GOT3 (cell line): ENCODE measurements at places on chromosomes 7 and 10.

- no peak for DNase-seq
Observed at GRCh38 chr10:135132-135600, at the start of gene ZMYND11. Gene ZMYND11, plus strand, starts transcription at chr10:135455. Its CDS starts 44,558 bp downstream, at chr10:180013.

DNA sequence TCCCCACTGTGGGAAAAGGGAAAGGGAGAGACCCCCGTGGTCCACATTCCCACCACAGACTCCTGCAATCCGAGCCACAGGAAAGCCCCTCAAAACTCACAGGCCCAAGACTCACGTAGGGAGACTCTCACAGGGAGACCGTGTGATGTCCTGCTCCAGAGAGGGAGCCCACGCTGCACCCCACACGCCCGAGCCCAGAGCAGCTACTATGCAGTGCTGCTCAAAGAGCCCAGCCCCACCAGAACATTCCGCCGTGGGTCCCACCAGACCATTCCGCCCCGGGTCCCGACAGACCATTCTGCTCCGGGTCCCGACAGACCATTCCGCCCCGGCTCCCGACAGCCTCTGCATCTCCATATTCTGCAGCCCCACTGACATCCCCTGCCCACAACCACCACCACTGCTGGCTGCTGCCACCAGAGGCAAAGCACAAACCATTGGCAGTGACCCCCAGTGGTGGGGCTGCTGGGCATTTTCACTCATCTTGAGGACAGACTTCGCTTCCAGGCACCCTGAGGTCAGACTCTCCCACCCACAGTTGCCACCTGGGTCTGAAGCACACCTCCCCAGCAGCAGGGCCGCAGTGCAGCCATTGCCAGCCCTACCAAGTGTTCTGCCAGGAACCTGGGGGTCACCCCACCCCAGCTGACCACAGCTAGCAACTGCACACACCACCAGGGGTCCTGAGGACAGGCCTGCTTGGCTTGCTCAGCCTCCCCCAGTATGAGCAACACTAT, 625.4 kb upstream of the FOXK1 start:
- DNase-seq: no peak

- DNase-seq: no peak
Observed at GRCh38 chr10:82922755-82923154, 1047.8 kb downstream of the NRG3 start.

- DNase-seq: no peak
Observed at GRCh38 chr7:149478754-149479153, 17.9 kb upstream of the ZNF777 start.

DNA sequence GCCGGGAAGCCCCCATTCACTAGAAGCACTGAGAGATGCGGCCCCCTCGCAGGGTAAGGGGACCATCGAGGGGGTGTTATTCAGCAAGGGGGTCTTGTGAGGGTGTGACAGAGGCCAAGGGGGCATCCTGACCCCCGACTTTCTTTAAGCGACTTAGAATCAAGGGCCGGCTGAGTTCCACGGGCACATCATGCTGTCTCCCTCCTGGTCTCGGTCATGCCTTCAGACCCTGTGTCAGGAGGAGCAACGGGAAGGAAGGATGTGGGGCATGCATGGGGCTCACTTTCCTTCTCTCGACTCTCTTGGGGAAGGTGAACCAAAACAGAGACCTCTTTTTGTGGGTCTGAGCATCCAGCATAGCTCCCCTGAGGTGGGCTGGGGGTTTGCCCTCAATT, 2.5 kb downstream of the ACSL5 start:
- DNase-seq: no peak

DNA sequence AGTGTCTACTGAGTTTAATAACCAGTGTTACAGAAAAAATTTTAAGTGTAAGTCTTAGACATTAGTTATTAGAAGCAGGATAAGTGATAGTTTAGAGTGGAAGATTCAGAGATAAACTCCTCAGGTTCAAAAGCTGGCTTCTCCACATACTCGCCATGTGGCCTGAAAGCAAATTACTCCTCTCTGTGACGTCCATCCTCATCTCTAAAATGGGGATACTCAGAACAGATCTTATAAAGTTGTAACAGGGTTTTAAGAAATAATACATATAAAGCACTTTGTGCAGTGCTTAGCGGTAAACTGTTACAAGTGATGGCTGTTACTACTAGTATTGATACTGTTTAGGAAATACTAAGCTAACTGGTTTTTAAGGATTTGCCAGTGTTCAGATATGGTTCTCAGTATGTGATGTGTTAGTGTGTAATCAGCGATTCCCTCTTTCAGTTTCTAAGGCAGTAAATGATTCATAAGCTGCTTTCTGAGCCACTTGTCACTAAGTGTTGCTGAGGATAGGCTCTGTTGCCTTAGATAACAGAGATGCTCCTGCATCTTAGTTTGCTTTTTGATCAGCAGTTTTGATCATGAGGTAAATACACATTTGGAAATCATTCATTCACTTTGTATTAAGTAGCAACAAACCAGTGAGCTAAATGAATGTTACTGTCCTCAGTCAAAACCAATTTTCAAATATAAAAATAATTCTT, 58.7 kb downstream of the CYP51A1 start:
- no peak for DNase-seq

DNA sequence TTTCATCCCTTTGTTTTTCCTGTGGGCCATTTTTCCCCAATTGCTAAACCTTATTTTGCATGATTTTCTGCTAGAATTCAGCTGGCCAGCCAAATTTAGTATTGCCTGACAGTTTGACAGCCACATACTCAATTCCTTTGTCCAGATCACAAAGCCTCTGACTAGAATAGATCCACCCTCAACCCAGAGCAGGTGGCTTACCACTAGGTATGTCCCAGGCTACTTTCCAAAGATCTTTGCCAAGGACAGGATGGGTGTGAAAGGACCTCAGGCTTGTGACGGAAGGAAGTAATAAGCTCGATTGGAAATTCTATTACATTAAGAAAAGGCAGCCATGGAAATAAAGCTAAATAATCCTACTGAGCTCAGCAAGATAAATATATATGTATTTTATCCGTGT, 50.6 kb upstream of the AGK start:
- DNase-seq: no peak

- no peak for DNase-seq
Observed at GRCh38 chr7:70694434-70694970, 437.4 kb upstream of the GALNT17 start.

- DNase-seq: no peak
Observed at GRCh38 chr10:7133958-7134357, 276.9 kb downstream of the SFMBT2 start.

DNA sequence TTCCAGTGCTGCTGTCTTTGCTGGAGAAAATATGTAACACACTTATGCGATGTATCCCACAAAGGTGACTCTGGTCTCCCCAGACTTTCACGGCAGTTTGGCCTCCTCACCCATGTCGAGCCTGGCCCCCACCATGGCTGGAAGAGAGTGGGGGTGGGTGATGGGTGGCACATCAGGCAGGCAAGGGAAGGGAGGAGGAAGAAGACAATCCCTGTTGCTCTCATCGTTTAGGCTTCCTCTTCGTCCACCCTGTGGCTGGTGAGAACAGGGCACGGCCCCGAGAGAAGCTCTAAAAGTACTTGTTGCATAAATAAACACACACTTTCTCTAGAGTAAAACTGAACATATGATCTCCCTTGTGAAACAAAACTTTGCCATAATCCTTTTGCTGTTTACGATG, 11.2 kb upstream of the NPS start:
- no peak for DNase-seq

GRCh38 chr7:82404094-82404493, 39.5 kb downstream of the CACNA2D1 start:
- no peak for DNase-seq

- no peak for DNase-seq
Observed at GRCh38 chr7:42012313-42012712, 224.7 kb downstream of the GLI3 start.

DNA sequence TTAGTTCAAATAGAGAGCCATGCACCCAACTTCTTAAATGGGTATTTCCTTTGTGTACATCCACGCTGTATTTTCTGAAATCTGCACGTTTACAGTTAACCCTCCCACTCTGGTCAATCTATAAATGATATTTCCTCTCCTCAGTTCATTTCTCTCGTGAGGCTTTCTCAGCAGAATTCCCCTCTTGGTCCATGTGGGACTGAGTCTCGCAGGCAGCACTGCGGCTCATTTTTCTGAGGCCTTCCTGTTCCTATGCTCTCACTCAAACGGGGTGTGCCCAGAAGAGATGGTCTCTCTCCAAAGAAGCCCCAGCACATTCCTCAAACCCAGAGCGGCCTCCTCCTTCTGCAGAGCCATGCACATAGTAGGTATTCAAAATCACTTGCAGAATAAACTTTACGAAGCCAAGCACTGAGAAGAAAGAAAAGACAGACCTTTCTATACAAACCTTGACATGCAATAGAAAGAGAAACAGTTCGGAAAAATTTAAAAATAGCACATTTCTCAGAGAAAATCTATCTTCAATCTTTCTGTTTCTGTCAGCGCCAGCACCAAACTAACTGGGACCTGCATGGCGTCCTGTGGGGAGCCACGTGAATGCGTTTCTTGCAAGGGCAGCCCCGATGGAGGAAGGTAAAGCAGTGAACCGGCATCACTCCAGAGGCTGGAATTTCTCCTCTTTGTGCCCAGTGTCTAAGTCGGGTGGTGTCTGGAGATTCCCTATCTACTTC, 77.1 kb downstream of the HIPK2 start:
- no peak for DNase-seq

DNA sequence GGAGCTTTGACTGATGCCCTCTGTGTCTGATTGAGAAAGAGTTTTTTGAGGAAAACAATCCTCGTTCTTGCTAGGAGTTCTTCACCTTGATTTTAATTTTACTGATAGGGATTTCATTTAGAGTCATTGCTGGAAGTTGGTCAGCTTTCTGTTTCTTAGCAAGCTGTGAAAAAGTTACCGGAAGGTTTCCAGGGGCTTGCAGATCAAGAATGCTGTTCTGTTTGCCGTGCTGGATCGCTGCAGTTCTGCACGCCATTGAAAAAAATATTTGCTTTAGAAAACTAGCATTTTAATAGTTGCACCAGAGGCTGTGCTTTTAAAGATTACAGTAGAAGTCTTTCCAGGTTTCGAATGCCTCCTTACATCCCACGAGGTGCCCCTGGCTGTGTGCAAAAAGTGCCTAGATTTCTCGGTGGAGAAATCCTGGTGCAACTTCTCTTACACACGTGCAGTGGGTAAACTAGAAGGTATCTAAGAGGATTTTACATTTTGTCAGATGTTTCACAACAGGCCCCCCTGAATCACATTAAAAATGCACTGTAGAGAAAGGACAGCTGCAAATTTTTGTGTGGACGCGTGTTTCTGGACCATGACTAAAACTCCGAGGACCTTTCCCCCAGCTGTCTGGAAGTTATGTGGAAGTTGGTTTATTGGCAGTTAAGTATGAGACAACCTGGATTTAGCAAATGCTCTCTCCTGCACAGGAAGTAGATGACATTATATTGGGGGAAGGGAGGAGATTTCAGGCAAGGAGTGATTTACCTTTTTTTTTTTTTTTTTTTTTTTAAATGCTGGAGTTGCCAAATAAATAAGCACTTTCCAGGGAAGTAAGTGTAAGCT, 5.8 kb downstream of the TCF7L2 start:
- no peak for DNase-seq

GRCh38 chr10:68208424-68209042, 23.4 kb downstream of the ATOH7 start:
- peak; percentile 12 for DNase-seq

DNA sequence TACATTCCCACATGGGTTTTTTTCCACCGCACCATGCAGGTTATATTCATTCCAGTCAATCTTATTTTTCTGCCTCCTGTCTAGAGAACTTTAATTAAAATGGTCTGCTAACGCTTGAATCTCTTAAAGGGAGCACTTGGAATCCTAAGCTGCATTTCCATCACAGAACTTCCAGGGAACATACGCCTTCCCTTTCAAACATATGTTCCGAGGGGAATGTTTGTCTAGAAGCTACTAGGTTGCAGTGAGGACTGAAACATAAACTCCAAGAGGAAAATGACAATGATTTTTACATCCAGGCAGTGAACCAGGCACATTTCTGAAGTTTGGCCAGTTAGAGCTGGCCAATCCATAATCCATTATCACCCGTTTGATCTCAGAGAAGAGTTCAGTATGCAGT, 375.5 kb upstream of the NRP1 start:
- no peak for DNase-seq
